ENCODE measurements at places on chromosomes 11 and 22.

- DNase-seq, result no peak
Observed at GRCh38 chr11:15113381-15113780, 1.3 kb upstream of the INSC start.

DNA sequence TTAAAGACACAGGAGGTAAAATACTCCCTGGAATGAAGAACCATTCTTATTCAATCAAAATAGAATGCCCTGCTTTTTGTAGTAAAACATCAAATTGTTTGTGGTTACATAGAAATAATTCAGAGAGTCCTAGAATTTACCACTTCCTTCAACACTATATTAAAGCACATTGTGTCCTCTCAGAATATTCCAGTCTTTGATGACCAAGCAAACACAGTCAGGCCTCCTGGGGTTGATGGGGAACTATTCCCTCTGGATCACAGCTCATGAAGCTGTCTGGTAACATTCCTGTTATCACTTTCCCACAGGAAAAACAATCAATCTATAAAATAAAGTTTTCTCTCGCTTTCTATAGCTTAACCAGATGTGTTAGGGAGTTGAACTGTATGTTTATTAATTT lies 389.3 kb downstream of the KCNA4 start:
- DNase-seq, result no peak

DNA sequence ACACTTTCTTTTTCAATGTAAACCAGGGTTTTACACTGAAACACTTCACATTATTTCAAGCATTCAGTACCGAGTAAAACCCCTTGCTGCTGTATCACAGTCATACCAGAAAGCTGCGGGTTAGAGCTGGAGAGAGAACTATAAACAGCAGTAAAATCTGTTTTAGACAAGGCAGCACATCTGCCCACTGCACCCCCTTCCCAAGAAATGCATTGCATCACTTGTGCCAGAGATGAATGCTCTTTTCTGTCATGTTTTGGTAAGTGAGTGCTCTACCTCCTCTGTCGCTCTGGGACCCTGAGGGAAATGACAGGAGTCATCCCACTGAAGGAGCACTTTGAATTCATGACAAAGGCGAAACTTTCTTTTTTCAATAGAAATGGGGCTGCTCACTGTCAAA lies 107.2 kb downstream of the MAML2 start:
- DNase-seq, result peak; percentile 79

DNA sequence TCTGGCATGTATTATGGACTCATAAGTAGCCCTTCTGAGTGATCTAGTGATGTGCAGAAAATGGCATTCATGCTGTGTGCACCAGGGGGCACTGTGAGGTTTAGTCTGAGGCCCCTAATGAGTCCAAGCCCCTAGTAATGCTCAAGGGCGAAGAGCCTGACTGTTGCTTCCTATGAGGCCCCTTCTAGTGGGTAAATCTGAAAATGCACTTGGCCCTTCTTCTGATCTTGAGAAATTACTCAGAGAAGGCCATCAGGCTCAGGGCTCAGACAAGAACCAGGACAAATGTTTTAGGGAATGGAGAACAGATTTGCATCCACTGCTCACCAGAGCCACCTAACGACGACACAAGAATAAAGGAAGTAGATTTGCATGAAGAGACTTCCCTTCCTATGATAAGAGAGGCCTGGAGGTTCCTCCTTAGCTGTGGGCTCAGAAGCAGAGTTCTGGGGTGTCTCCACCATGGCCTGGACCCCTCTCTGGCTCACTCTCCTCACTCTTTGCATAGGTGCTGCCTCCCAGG lies 75.8 kb downstream of the GGTLC2 start:
- peak; percentile 52 for DNase-seq
